Stimulated activated CD4-positive, alpha-beta T cell treated with anti-CD3 and anti-CD28 coated beads, TNF-alpha, amount 100 ng/mL, for 4 hours (primary cell): ENCODE measurements at places on chromosomes 2 and 18.

DNA sequence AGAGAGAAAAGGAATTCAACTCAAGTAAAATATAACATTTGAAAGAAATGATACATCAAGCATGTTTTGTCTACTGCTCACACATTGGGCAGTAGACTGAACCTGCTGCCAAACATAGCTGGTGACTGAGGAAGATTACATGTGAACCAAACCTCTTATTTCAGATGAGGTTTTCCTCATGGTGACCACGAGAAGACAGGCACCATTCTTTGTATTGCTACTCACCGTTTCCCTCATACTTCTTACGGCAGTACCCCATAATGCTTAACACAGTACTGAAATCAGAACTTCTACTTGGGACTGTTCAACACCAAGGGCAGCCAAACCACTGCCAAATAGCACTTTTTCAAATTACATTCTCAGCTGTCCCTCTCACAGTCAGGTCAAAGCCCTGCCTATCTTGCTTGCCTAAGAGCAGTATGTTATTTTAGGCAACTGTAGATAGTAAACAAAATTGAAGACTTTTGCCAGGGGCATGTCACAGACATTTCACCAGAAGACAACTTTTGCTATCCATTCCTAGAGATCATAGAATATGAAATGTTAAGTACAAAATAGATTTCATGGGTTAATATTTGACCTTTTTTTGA lies 167.1 kb upstream of the DOK6 start:
- DNase-seq = no peak

DNA sequence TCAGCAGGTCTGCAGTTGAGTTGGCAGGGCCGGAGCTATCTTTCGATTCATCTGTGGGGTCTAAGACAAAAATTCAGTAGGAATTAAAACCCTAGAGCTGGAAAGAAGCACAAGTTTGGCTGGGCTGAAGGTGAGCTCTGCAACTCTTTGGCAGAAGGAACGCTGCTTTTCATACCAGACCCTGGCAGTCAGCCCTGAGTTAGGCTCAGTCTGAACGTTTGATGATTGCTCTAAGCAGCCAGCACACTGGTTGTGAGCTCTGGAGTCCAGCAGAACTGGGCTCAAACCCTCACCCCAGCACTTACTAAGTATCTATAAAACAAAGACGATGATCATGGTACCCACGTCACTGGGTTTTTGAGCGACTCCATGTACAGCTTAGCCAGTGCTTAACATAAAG lies 192.5 kb downstream of the TNS1 start:
- no peak for DNase-seq

- no peak for DNase-seq
These were observed 3.6 kb upstream of the PRSS56 start for GRCh38 chr2:232516551-232516950.

DNA sequence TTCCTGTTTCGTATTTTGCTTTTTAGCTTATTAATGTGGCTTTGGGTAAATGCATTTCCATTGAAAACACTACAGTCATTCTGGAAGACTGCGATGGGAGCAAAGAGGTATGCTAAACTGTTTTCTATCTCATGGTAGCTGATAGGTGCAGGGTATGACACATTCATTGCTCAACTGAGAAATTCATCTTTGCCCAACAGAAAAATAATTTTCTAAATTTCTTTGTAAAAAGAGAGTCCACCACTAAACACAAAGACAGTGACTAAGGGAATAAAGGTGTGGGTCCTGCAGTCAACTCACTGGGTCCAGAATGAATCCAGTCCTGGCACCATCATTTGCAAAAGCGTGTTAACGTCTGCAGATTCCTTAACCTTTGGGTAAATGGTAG lies 19.9 kb downstream of the ERMN start:
- no peak for DNase-seq

DNA sequence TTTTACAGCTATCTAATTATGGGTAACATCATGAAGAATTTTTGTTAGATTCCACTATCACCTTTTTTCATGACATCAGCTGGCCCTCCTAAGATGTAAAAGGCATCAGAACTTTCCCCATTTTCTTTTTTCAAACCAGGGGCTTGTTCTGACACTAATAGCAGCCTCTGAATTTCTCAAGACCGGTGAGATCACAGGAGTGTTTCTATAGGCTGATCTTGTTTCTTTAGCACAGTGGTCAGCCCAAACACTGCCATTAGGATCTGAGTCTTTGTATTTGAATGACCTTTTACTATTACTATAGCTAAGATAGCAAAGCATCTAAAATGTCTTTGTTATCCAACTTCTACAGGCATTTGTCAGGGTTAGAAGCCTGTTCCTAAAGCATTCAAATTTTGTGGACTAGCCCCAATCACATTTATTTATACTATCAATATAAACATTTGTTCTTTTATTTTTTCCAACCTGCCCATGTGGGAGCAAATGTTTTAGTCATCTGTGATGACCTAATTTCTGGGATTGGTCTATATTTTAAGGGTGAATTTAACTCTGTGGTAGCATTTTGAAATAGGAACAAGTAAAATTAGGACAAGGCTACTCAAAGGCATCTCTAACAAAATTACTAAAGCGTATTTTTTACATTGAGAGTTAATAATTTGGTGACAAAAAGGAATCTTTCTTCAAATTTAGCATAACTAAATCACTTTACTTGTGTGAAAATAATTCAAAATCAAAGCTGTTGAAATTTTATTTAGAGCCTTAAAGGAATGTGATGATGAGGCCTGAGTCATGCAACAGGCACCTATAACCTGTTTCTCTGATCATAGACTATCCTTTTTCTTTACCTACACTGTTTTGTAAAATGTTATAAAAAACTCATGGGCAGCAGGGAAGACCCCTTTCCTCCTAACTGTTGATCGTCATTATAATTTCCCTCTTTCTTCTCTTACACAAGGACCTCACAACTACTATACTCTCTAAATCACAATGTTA lies 39.3 kb downstream of the ZAP70 start:
- DNase-seq = no peak

- DNase-seq = no peak
These were observed 137.5 kb downstream of the LYPD6B start for GRCh38 chr2:149175956-149176355.

DNA sequence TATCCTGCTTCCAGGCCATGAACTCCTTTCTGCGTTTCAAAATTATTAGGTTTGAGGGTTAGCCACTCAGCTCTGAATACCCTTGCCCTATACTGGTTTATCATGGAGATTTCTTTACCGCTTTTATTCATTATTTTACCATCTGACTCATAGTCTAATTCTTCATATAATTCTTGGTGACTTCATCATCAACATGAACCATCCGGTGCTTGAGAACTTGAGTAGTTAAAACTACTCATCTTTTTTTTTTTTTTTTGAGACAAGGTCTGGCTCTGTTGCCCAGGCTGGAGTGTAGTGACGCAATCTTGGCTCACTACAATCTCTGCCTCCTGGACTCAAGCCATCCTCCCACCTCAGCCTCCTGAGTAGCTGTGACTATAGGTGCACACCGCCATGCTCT lies 94.2 kb upstream of the LHCGR start:
- no peak for DNase-seq

- DNase-seq = no peak
These were observed 163.0 kb downstream of the FAM210A start for GRCh38 chr18:13563390-13563805.

GRCh38 chr2:164899121-164899520 lies 56.2 kb downstream of the SLC38A11 start:
- DNase-seq = no peak

DNA sequence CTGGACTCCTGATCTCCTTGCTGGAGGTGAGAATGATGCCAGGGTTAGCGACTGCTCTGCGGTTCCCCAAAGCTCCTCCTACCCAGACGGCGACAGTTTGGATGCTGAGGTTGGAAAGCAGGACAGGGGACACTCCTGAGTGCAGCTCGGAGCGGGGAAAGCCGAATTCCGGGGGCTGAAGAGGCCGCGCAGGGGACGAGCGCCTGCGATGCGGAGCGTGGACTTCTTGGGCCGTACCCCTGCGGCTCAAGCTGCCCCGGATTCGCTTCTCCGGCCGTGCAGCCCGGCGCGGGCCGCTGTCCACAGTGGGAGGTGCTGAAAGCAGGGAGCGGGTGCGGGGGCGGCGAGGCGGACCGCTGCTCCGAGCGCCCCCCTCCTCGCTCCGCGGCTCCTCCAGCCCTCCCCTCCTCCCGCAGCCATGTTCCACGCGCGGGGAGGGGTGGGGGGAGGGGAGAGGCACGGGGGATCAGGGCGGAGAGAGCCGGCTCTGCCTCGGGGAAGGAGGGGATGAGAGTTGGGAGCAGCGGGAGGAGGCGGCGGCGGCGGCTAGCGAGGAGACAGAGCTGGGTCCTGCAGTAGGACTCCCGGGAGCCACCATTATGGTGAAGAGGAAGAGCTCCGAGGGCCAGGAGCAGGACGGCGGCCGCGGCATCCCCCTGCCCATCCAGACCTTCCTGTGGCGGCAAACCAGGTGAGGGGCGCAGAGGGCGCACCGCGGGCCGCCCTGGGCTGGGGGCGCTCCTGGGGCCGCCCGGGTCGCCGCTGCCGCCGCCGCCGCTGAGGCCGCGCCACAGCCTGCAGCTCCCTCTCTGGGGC lies at the start of gene UNC80:
Gene UNC80, plus strand, starts transcription at position 359 of the 816 bp plus-strand sequence. Its CDS starts 241 bp downstream, at position 600.
- no peak for DNase-seq

GRCh38 chr18:48597671-48598070 lies 58.8 kb downstream of the CTIF start:
- no peak for DNase-seq
